ENCODE measurements at places on chromosomes 1 and 21. TPM values are rescaled to one million over a fixed set of nuclear protein-coding genes. Genes with fewer than 3 reads are reported as not detected.

DNA sequence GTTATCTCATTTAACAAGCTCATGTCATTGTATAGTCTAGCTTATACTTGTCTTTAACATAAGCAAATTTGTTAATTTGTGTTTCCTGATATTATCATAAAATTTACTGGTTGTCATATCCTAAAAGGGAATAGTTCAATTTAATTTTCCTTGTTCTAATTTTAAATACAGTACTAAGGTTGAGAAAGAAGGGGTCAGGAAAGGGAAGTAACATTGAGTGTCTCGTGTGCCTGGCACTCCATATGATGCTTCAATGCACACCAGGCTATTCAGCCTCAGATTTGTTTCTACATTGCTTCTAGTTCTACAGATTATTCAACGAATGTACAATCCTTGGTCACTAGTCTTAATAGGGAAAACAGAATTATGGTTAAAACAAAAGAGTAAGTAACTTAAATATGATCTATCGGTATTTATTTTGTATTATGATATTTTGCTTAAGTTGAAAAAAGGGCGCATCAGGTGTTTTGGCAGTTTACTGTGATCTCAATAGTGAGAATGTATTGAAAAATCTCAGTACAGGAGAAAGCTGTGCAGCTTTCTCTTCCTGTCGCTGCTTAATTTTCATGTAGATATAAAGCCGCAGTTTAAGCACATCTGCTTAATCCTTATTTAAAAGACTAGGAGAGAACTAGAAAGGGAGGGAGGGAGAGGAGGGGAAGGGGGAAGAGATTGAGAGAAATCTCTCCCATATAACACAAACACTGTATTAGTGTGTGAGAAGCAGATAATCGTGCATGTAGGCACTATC lies 13.0 kb downstream of the PTPRC start:
- DNase-seq: no peak

DNA sequence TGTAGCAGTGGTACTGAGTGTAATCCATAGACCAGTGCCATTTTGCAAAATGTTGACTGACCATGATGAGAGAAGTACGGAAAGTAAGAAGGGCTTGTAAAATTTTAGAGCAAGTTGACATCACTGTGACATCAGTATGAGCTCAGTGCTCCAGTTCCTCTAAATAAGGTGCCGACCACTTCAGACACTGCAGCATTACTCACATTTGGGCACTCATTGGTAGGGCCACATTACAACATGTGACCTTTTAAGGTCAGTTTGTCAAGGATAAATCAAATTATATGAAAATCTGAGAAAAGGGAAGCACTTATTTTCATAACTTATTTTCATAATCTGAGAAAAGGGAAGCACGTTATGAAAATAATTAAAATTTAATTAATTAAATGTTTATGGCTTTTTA lies 128.0 kb upstream of the ERG start:
- no peak for DNase-seq

DNA sequence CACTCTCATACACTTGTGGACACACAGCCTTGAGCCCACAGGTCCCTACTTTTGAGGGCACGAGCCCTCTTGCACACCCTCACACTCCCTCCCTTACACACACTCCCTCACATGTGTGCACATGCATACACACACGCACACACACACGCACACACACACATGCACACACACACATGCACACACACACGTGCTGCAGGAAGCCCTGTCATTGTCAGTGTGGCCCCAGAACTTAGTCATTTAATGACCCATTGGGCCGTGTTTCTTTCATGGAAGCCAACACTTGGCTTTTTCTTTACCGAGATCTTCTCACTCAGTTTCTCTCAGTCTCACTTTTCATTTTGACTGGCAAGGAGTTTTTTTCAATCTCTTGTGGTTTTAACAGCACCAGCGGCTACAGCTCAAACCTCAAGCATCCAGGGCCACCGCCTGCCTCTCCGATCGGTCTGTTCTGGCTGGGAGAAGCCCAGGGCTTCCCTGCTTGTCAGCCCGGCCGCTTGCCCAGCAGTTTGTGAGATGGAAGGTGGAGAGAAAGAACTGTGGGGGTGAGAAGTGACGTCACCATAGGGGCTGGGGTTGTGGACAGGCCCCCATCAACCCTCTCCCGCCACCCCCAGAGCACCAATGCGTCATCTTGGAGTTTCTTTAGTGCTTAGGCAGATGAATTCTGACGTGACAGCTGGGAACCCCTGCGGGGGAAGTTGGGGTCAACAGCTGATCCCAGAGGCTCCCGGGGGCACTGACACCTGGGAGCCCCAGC lies 15.8 kb upstream of the TNFRSF8 start:
- DNase-seq: no peak

- no peak for DNase-seq
These were observed 53.7 kb downstream of the KCNJ6 start for GRCh38 chr21:37862536-37862935.

- no peak for DNase-seq
These were observed 5.9 kb downstream of the FOXD2 start for GRCh38 chr1:47443530-47444296.

Gene TMPRSS15
- polyA plus RNA-seq: 1.4 TPM

- no peak for DNase-seq
These were observed 22.7 kb upstream of the TENT5B start for GRCh38 chr1:27035344-27035743.

Gene HSD11B1
- polyA plus RNA-seq: not detected

GRCh38 chr1:4108331-4108730 lies 208.3 kb upstream of the C1orf174 start:
- DNase-seq: no peak

DNA sequence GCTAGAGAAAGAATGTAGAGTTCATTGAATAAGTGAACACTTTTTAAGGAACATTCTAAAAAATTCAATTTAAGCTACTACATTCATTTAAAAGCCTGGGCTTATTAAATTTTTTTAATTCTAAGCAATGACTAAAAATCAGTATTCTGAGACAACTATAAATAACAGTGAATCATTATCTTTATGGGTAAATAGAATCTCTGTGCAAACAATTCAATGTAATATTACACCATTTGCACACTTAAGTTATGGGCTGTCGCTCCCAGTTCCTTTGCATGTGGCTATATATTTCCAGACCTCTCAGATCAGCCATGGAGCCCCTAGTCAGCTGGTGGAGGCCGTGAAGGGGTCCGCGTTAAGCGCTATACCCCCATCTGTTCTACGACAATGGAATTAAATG lies 65.1 kb downstream of the KCNK1 start:
- no peak for DNase-seq

Gene MSH4
- polyA plus RNA-seq: 0.33 TPM

All from forelimb muscle (tissue), 1 donor.